ENCODE measurements at places on chromosomes 4 and X.

GRCh38 chr4:24912252-24913118, at the start of gene CCDC149:
TSS of gene CCDC149 (minus strand) at chr4:24913042. CDS start at chr4:24912864, 178 bp downstream.
- DNase-seq = no peak

DNA sequence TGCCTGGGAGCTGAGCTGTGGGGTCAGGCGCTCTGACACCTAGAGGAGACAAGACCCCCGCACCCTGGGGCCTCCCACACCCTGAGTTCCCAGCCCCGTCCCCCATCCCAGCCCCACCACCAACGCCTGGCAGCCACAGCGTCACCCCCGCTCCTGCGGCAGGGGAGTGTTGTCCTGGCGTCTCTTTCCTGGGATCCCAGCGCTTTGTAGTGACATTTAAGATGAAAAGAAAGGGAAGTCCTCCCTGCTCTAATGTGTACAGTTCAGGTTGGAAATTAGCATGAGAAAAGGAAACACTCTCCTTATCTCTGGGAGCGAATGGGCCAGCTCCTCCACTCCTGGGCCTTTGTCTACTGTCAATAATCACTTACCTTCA, 112.1 kb downstream of the FAM53A start:
- no peak for DNase-seq

GRCh38 chr4:98203332-98204235, 57.6 kb upstream of the RAP1GDS1 start:
- no peak for DNase-seq

DNA sequence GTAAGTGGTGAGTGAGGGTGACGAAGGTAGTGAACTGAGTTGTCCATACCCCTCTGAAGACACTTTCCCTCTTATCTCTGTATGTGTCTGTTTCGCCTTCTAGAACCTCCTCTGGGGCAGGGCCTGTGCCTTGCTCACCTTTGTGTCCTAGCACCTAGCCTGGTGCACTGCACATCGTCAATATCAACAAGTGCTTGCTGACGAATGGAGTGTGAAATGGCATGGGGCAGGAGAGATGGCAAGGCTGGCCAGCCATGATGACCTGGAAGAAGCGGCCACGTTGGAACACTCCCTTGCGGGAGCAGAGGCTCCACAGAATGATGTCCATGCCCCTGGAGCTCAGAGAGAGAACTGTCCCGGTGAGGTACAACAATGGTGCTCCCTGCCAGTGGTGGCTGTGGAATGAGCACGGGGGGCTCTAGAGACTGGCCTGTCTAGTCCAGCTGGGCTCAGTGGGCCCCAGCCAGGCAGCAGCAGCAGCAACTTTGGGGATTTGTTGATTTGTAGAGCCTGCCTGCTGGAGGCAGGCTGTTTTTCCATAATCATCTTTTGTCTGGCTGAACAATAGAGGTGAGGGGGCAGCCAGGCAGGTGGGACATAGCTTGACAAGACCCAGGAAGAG, 112.2 kb upstream of the PJA1 start:
- no peak for DNase-seq

- DNase-seq = no peak
Measured at GRCh38 chr4:26268246-26268645, 52.6 kb upstream of the RBPJ start.

DNA sequence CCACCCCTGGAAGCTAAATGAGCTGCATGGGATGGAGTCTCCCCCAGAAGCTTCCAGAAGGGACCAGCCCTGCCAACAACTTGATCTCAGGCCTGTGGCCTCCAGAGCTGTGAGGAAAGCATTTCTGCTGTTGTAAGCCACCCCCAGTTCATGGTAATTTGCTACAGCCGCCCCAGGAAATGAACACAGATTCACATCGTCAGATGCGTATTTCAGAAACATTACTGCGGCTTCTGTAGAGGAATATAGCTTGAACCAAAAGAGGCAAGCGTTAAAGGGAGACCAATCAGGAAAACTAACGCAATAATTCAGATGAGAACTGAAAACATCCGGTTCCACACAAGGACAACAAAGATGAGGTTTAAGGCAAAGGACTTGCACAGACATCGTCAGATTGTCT, 128.4 kb upstream of the TBL1X start:
- no peak for DNase-seq

- no peak for DNase-seq
Measured at GRCh38 chr4:98406819-98407218, 145.6 kb downstream of the RAP1GDS1 start.

GRCh38 chr4:59243038-59243437, 1957.1 kb upstream of the ADGRL3 start:
- DNase-seq = no peak

GRCh38 chr4:76784237-76784636, 113.7 kb downstream of the SOWAHB start:
- no peak for DNase-seq

Data from stimulated activated CD4-positive, alpha-beta T cell treated with anti-CD3 and anti-CD28 coated beads, Interleukin-1b, Interleukin-23, amount 100 ng/mL, for 1 hour (primary cell).